ENCODE measurements at places on chromosomes 2 and 18.

DNA sequence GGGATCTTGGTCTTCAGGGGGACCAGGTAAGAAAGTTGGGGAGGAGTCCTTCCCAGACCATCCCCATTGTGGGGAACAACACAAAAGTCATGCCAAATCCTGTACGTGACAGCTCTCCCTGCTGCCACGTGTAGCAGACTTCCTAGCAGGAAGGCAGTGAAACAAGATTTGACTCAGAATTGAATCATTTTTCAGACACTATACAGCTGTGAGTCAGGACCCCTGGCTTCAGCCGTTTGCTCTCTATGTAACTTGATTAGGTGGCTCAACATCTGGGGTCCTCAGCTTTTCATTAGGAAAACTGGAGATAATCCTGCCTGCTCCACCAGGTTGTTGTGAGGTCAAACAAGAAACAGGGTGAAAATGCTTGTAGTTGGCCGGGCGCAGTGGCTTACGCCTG, 32.9 kb upstream of the PDCL3 start:
- no peak for DNase-seq

DNA sequence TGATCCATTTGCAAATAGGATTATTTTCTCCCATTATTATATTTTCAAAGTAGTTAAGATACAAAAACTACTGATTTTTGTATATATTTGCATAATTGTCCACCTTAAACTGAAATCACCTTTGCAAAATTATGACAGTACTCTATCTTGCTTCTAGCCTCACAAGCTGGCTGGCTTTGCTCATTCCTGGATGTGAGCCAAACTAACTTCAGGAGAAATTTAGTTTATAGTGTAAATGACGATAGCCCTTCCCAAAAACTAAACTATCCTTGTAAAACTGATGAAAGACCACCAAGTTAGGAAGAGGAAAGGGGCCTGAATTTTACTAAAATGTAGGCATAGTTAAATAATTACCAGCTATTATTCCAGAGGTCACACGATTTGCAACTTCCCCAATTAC, 87.3 kb downstream of the ADD2 start:
- DNase-seq, result no peak

DNA sequence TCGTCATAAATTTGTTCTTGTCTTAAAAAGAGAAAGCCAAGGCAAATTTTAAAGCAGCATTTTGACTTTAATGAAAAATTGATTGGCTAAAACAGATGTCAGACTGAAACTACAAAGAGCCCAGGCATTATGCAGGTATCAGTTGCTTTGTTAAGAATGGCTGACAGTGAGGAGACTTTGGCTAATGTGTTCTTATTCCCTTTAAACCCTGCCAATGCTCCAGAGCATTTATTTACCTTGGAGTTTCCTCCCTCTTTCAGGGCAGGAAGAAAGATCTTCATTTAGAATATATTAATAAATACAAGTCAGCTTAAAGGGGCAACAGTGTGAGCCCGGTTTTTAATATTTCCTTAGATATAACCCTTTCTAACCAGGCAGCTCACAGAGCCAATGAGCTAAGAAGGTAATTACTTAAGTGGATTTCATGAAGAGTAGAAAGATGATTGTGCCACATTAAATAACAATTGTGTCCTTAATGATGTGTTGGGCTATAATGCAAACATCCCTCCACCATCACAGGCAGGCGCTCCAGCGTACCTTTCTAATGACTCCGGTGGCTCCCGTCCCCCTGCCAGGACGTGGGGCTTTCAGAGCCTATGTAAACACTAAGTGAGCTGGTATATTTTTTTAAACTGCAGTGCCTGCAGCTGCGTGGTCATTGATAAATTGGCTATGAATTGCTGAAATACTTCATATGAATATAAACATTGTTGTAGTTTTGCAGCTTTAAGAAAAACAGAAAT, 349.4 kb upstream of the POU3F3 start:
- no peak for DNase-seq

DNA sequence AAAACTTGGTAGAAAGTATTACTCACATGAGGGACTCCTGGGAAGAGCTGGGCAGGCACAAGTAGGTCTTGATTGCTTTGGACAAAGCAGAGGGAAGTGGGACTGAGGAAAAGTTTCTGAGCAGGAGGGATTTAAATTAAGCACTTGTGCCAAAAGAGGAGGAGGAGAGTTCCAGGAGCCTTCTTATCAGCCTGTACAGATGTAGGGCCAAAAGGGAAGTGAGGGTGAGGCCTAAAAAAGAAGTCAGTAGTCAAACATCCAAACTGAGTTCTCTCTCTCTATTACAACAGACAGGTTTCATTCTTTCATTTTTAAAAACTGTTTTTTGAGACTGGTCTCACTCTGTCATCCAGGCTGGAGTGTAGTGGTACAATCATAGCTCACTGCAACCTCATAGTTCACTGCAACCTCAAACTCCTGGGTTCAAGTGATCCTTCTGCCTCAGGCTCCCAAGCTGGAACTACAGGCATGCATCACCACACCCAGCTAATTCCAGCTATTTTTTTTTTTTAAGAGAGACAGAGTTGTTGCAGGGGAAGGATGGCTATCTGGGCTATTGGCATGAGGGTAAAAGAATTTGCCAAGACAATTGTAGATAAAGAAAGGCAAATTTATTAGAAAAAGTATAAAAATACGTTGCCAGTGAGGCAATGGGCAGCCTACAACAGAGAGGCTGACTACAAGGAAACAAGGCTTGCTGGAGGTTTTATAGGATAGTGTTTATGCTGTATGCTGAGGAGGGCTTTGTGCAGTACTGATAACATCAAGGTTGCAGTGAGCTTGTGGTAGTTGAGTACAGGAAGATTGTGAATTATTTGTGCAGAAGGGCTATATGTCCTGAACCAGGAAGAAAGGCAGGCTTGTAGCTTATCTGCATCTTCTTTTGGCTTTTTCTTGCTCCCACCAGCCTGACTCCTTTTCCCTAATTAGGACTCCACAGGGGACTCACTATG, 29.0 kb downstream of the CFAP210 start:
- no peak for DNase-seq

GRCh38 chr2:20013126-20013849, 820 bp upstream of the MATN3 start:
- no peak for DNase-seq

GRCh38 chr2:145984580-145984979, 1464.7 kb upstream of the ZEB2 start:
- DNase-seq, result no peak
